Omental fat pad (tissue), 4 donors: ENCODE measurements at places on chromosomes 13 and 19.

GRCh38 chr19:50931023-50931422 lies 19.8 kb upstream of the KLK4 start:
- no peak for DNase-seq

- DNase-seq = no peak
These were observed 26.2 kb downstream of the ELF1 start for GRCh38 chr13:40992678-40993518.

DNA sequence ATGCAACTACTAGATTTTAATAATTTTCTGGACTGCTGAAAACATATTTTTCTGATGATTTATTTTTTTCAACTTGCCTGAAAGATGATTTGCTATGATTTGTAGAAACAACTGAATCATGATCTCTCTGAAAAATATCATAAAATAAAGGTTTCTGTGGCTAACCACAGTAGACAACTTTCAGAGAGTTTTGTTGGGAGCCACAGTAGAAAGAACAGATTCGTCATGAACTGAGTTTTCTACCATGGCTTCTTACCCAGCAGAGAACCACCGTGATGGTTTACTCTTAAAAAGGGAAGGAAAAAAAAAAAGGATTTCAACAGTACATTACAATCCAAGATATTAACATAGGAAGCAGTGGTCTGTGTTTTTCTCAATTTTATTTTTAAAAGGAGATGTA lies 18.0 kb downstream of the ZAR1L start:
- DNase-seq = no peak

DNA sequence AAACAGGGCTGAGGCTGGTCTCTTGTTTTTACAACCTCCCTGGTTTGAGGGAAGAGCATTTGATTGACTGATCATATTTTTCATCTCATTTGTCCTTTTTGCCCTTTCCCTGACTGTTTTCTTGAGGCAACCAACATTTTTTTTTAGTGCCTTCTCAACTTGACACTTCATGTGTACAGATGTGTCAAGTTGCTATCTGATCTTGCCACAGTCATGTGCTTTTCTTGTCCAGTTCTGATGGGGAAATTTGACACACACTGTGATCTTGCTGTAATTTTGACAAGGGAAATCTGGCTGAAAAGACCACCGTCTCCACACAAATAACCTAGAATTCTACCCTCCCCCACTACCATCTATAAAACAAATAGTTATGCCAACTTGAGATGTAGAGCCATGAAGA lies 329.6 kb downstream of the KCTD12 start:
- no peak for DNase-seq

- no peak for DNase-seq
These were observed 429.8 kb downstream of the FOXO1 start for GRCh38 chr13:40236566-40237168.

DNA sequence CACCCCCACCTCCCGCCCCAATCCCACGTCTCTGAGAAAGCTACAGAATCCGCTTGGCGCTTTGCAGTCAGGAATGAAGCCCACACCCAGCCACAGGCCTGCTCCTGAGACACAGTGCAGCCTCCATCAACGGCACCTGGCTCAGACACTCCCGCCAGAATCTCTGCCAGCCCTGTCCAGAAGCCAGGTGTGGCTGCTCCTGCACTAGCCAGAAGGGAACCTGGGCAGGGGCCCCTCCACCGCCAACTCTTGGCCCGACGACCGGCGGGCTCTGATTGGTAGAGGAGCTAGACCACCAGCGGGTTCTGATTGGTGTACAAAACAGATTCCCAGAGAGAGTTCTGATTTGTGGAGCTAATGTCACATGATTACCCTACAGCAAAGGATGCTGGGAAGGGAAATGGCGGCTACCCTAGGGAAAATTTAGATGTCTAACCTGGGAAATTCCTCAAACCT lies 2.9 kb upstream of the PPP6R1 start:
- DNase-seq = no peak

GRCh38 chr19:48614436-48615230 lies at the start of gene FAM83E:
FAM83E (minus strand) TSS chr19:48615076; CDS start chr19:48613372, 1,704 bp downstream.
- DNase-seq = no peak

GRCh38 chr13:72221276-72221962 lies 354.4 kb upstream of the DACH1 start:
- no peak for DNase-seq

GRCh38 chr19:18089726-18090125 lies 3.0 kb upstream of the IL12RB1 start:
- no peak for DNase-seq

DNA sequence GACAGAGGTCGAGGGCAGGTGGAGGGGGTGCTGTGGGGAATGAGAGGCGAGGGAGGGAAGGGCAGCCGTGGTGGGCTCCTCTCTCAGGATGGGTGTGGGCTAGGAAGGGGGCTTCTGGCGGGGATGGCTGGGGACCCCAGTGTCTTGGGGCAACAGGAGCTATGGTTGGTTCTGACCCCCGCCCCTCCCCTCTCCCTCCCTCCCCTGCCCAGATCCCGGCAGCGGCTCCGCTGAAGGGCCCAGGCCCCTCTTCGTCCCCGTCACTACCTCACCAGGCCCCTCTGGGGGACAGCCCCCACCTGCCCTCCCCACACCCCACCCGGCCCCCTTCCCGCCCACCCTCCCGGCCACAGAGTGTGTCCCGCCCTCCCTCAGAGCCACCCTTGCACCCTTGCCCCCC lies 19.3 kb upstream of the EHD2 start:
- DNase-seq = no peak

DNA sequence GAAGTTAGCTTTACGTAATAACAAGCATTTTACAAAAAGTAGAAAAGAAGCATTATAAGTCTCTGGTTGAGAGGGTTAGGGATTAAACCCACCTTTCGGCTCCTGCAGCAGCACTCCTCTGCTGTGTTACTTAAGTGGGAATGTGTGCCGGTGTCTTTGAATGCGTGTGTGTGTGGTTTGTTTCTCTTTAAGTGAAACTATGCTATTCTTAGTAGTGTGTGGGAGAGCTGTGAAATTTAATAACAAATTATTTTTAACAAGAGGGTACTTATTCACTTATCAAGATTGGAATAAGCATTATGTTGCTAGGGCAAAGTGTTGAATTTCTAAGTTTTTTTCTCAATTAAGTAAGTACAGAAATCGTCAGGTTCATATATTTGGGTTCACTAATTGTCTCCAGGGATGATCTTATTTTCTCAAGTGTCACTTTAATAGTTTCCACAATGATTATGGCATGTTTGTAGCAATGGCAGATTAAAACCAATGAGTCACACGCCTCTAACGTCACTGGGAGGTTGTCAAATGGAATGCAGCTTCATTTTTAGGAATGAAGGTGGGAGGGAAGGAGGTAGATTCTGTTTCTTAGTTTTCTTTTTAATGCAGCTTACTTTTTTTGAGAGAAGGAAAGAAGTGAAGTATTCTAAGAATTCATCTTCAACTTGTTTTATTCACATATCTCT lies 151.3 kb downstream of the LMO7 start:
- DNase-seq = no peak

- DNase-seq = no peak
These were observed at the start of gene OR10H1 for GRCh38 chr19:15815306-15815705. OR10H1 (minus strand) TSS chr19:15815664; CDS start chr19:15808037, 7,627 bp downstream.
